ENCODE measurements at places on chromosomes 12 and 14. TPM values are rescaled to one million over a fixed set of nuclear protein-coding genes. Genes with fewer than 3 reads are reported as not detected.
A peak's percentile ranks its signal among the peaks of the same experiment; 100 is the strongest.

- no peak overlapping the region for H3K27ac ChIP-seq
- no peak for DNase-seq
- H3K27me3 ChIP-seq: 0 out of 2 replicates have a peak, but pooled peaks cover 2% of the 10 kb centered on the region
- H3K36me3 ChIP-seq: no peaks in the 10 kb centered on the region
Measured at GRCh38 chr12:105945880-105946279, 192.9 kb downstream of the NUAK1 start.

DNA sequence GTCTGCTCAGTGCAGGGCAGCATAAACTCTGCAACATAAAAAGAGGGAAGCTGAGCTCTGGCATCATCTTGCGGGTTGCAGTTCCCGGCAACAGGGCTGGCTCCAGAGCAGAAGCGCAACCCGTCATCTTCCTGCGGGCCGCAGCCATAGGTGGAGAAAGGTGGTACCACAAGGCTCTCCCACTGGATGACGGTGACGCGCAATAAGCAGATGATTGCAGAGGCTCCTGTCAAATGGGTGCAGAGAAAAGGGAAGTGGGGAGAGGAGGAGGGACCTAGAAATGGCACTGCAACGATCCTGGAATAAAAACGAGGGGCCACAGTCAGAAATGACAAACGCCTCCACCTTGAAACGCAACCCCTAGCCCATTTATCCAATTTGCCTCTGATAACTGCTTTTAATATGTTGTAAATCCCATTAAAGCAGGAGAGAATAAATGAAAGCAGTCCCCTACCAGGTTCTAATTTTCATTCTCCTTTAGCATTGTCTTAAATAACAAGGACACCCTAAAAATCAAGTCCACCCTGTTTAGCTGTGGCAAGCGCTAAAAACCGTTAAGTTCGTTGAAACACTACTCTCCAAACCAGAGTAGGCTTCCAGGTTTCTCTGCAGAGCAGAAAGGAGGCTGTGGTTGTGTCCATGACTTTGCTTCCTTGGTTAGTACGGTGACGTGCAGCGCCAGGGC lies 30.9 kb upstream of the TUBA1C start:
- peak overlapping the region; percentile 74 for H3K27ac ChIP-seq
- no peak for DNase-seq
- H3K36me3 ChIP-seq: no peaks in the 10 kb centered on the region
- peak overlapping the region; percentile 59 for H3K4me3 ChIP-seq
- no peaks in the 10 kb centered on the region for H3K27me3 ChIP-seq

DNA sequence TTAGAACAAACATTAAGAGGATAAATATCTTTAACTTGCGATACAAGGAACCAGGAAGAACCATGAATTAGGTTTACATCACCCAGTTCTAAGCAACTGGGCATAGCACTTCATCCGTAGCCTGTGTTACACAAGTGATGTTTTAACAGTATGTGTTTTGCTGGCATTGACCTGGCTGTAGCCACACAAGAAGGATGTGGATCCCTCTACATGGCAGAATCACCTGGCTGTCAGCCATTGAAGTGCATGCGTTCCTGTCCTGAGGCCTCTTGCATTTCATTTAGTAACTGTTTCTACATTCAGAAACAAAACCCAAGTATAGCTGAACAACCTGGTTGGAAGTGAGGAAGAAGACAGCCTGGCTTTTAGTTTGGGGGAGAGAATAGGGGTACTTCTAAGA lies 72.2 kb downstream of the TGFB3 start:
- no peak overlapping the region for H3K4me3 ChIP-seq
- 0 out of 2 replicates have a peak, but pooled peaks cover 6% of the 10 kb centered on the region for H3K4me1 ChIP-seq
- no peak for DNase-seq
- no peaks in the 10 kb centered on the region for H3K36me3 ChIP-seq
- H3K27me3 ChIP-seq: no peaks in the 10 kb centered on the region

DNA sequence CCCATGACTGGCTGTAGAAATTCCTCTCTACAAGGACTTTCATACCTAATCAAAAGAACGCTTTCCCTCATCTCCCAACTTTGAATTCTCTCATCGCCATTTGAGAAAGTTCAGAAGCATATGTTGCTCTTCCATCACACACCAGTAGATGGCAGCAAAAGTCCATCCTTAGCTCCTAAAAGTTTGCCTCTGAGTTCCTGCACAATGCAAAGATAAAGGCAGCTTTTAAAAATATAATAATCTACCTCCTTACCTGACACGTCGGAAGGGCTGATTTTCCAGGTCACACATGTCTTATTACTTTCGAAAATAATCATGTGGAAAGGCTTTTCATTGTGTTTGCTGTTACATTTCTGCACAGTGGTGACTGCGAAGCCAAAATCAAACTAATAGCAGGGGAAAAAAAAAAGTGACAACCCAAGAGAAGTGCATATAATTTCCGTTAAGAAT lies 456.7 kb upstream of the SEL1L start:
- H3K4me3 ChIP-seq: no peak overlapping the region
- no peaks in the 10 kb centered on the region for H3K4me1 ChIP-seq
- peak; percentile 18 for DNase-seq
- H3K27ac ChIP-seq: no peak overlapping the region
- no peaks in the 10 kb centered on the region for H3K27me3 ChIP-seq

DNA sequence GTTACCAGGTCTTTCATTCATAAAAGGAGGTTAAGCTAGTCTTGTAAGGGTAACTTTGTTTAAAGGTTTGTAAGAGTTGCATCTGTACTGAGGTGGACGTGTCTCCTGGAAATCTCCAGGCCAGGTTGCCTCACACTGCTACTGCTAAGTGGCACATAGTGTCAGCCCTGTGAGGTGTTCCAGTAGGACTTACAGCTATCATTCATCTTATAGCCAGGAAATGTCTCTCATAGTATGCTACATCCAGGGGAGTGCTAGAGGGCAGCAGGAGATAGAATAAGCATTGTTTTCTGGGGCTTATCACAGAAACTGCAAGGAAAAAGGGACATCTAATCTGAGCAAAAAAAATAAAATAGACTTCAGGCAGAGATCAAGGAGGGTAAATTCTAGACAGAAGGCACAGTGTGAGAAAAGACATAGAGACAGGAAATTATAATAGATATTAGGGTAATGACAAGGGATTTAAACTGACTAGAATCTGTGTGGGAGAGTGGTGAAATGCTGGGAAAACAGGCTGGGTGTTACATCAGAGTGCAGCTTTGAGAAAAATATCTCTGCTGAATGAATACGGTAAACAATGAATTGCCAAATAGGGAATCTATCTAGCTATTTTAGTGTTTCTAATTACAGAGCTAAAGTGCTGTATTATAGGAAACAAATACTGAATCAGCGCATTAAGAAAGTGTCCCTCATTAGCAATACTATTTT lies 205.1 kb upstream of the ABCD2 start:
- no peaks in the 10 kb centered on the region for H3K4me1 ChIP-seq
- DNase-seq: no peak
- H3K27me3 ChIP-seq: no peaks in the 10 kb centered on the region

- no peak for DNase-seq
- no peaks in the 10 kb centered on the region for H3K36me3 ChIP-seq
- no peaks in the 10 kb centered on the region for H3K4me1 ChIP-seq
- no peak overlapping the region for H3K27ac ChIP-seq
- no peaks in the 10 kb centered on the region for H3K27me3 ChIP-seq
- H3K4me3 ChIP-seq: no peak overlapping the region
Measured at GRCh38 chr12:78249578-78249977, 418.9 kb downstream of the NAV3 start.

DNA sequence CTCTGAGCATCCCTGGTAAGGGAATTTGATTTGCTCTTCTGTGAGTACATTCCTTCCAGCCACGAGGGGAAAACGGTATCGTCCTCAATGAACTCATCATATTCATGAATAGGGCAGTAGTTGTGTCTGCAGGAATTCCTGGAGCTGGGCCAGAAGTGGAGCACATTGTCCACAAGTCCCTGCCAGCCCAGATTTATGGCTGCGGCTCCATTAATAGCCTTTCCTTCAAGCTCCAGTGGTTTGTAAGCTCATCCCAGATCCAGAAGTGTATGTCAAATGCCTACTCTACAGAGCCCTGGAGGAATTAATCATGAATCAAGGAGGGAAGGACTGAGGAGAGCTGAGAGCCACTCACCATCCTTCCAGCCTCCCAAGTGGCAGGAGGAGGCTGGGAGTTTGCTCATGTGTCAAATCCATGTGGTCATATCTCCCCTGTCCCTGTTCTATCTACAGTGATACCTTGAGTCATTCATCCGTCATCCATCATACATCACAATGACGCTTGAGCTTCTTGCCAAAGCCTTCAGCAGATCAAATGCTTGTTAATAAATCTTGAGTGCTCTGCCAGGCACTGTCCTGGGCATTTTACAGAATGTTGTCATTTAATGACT lies 65.5 kb downstream of the SVOP start:
- no peak for DNase-seq
- H3K4me3 ChIP-seq: no peak overlapping the region
- no peaks in the 10 kb centered on the region for H3K36me3 ChIP-seq

DNA sequence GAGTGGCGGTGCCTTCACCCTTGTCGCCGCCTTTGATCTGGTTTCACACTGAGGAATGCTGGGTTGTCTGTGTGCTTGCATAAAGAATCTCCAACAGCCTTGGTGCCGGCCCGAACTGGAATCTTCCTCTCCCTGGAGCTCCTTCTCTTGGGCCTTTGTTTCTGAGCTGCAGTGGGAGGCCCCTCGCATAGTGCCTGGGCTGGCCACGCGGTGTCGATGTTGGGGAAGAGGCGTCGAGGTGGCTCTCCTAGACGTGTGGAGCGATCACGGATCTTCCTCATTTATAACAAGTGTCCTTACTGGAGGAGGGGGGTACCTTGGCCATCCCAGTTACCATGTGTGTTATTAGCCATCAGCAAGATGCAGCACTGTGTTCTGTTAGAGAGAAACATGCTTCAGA lies 60.6 kb downstream of the ADGRD1 start:
- no peaks in the 10 kb centered on the region for H3K27me3 ChIP-seq
- H3K4me1 ChIP-seq: no peaks in the 10 kb centered on the region
- DNase-seq: no peak
- H3K36me3 ChIP-seq: no peaks in the 10 kb centered on the region
- no peak overlapping the region for H3K4me3 ChIP-seq
- no peak overlapping the region for H3K27ac ChIP-seq

GRCh38 chr12:112606611-112607365 lies 184.8 kb upstream of the RPH3A start:
- H3K27me3 ChIP-seq: peaks cover 68% of the 10 kb centered on the region
- no peaks in the 10 kb centered on the region for H3K4me1 ChIP-seq
- DNase-seq: no peak
- no peak overlapping the region for H3K27ac ChIP-seq
- no peaks in the 10 kb centered on the region for H3K36me3 ChIP-seq

- no peaks in the 10 kb centered on the region for H3K27me3 ChIP-seq
- H3K27ac ChIP-seq: no peak overlapping the region
- no peaks in the 10 kb centered on the region for H3K4me1 ChIP-seq
- H3K4me3 ChIP-seq: no peak overlapping the region
Measured at GRCh38 chr14:101843665-101844064, 82.2 kb downstream of the PPP2R5C start.

GRCh38 chr14:67889455-67889854 lies 69.9 kb downstream of the RAD51B start:
- no peak overlapping the region for H3K27ac ChIP-seq
- DNase-seq: no peak
- no peaks in the 10 kb centered on the region for H3K36me3 ChIP-seq

- no peak overlapping the region for H3K4me3 ChIP-seq
- no peaks in the 10 kb centered on the region for H3K27me3 ChIP-seq
- DNase-seq: no peak
- no peaks in the 10 kb centered on the region for H3K36me3 ChIP-seq
- H3K27ac ChIP-seq: no peak overlapping the region
Measured at GRCh38 chr14:25150401-25150800, 100.5 kb upstream of the STXBP6 start.

DNA sequence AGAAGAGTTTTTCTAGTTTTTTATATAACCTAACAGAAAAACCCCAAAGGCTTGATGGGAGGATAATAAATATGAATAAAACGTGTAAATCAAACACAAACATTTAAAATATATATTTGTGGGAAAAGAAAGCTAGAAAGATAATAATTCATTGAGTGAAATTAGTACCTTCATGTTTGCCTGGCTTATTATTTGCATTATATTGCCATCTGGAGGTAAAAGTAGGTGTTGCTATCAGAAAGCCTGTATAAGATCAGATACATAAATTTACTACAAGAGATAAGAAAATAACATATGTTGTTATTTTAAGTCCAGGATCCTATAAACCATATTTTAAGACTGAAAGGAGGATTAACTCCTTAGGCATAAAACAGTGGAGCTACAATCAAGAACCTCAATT lies 77.7 kb downstream of the NTS start:
- no peak overlapping the region for H3K27ac ChIP-seq
- H3K36me3 ChIP-seq: no peaks in the 10 kb centered on the region
- H3K4me3 ChIP-seq: no peak overlapping the region
- H3K27me3 ChIP-seq: no peaks in the 10 kb centered on the region
- H3K4me1 ChIP-seq: no peaks in the 10 kb centered on the region

DNA sequence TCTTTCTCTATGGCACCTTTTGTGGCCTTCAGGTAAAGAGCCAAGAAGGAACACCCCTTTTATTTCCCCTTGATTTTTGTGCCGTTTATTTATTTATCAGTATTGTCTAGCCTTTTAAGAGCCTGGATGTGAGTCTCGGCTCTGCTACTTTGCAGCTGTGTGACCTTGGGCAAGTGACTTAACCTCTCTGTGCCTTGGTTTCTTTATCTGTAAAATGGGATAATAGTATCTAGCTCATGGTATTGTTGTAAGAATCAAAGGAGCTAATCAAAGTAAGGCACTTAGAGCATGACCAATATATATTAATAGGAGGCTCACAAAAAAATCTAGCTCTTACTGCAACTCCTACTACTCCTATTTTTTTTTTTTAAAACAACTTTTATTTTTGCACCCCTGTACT lies 179.7 kb downstream of the CHST11 start:
- H3K27ac ChIP-seq: no peak overlapping the region
- no peak for DNase-seq
- H3K4me1 ChIP-seq: no peaks in the 10 kb centered on the region
- H3K4me3 ChIP-seq: no peak overlapping the region
- H3K27me3 ChIP-seq: no peaks in the 10 kb centered on the region

Gene PDE3A
- total RNA-seq: 0.12 TPM

Gene SMIM41
- total RNA-seq: not detected

Gene TRAFD1
- 25.5 TPM for total RNA-seq

Gene TMTC1
- total RNA-seq: 2.0 TPM

Gene HPD
- total RNA-seq: 1.1 TPM

Gene CPNE6
- total RNA-seq: not detected

Gene AMN
- 5.7 TPM for total RNA-seq

Gene TRIM9
- total RNA-seq: 4.6 TPM
